ENCODE measurements at places on chromosomes 7 and 10.

- DNase-seq: no peak
Measured at GRCh38 chr7:18257711-18258110, 230.1 kb upstream of the PRPS1L1 start.

DNA sequence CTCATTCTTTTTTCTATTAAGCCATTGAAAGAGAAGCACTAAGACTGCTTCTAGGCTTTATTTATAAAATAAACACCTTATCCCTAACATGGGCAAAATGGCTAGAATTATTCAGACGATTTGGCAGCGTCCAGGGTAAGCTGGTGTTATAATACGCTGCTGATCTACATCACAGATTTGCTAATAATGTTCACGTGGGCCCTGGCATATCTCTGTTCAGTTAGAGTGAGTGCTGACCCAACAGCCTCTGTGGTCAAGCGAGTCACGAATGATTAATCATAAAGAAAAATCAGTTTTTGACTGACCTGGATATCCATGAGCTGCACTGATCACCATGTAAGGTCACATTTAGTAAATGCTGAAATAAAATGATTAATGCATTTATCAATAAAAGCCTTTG is 28.4 kb upstream of the CBLL1 start:
- no peak for DNase-seq

DNA sequence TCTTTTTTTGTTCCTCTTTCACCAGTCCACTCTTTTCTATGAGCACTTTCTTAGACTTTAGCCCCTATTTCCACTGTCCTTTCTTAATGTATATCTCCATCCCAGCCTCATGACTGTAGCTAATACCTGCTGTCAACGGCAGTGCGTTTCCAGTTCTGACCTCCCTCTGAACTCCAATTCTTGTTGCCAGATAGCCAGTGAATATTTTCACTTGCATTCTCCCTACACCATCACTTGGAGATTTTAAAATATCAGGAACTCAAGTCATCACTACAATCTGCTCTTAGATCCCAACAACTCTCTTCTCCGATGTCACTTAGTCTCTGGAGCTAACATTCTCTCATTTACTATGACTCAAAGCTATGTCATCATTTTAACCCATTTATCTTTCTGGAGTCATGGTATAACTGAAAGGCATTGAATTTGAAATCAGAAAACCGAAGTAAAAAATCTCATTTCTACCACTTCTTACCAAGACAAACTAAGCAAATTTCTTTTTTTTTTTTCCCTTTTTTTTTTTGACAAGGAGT is 5.1 kb upstream of the SLC16A12 start:
- no peak for DNase-seq

DNA sequence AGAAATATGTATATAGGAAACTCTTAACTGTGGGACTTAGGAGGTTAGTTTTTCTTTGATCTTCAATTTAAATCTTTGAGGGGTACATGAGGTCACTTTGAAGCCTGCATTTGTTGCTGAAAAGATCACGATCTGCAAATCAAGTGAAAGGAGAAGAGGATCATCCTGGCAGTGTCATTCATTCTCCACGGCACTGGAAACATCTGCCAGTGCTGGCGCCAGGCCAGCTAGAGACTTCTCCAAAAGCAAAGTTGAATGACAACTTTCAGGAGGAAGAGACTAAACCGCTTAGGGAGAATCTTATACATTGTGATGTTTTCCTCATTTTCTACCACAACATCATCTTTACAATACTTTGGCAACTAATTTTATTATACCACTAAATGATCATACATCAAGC is 42.5 kb downstream of the MRC1 start:
- DNase-seq: no peak

- no peak for DNase-seq
Measured at GRCh38 chr10:101351017-101351416, 2.9 kb upstream of the BTRC start.

DNA sequence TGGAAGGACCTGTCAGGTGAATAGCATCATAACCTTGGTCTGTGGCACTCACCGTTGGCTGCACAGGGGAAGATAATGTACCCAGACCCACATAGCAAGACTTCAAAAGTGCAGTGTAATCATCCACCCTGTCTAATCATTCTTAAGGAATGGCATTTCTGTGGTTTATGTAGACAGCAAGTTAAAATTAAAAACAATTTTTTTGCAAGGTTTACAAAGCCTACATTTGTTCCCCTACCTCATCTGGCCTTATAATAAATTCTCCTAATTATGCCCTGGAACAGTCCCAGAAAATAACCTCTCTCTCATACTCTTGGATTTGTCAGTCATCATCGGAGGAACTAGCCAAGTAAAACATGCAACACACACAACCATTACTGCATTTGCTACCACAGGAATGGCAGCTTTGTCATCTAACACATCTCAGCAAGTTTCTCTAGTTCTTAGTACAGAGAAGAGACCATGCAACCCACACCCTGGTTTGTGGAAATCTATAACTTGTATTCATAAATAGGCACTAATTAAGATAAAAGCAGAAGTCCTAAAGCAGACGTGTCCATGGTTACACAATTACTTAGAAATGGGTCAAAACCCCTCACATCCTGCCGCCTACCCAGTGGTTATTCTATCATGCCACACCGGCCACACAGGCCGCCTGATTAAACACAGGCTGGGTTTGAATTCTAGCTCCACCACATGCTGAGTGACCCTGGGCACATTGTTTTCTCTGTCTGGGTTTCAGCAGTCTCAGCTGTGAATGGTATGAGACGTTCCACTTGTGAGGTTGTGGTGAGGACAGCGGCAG is 19.1 kb downstream of the ABLIM1 start:
- DNase-seq: no peak

DNA sequence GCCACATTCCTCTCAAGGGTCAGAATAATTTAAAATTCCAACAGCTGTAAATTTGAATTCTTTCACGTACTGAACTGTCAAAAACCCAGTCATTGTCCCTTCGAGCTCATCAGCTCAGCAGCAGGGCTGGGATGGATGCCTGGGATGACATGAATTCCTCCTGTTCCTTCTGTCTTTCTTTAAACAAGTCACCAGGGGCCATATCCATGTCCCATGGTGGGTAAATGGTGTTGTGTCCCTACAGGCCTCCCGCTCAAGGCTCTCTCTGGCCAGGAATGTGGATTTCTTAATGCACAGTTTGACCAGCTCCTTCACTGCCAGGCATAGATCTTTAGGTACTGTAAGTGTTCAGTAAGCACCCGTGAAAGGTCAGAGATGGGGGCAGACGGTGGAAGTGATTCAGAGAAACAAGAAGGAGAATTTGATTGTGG is 13.8 kb upstream of the TECPR1 start:
- no peak for DNase-seq

DNA sequence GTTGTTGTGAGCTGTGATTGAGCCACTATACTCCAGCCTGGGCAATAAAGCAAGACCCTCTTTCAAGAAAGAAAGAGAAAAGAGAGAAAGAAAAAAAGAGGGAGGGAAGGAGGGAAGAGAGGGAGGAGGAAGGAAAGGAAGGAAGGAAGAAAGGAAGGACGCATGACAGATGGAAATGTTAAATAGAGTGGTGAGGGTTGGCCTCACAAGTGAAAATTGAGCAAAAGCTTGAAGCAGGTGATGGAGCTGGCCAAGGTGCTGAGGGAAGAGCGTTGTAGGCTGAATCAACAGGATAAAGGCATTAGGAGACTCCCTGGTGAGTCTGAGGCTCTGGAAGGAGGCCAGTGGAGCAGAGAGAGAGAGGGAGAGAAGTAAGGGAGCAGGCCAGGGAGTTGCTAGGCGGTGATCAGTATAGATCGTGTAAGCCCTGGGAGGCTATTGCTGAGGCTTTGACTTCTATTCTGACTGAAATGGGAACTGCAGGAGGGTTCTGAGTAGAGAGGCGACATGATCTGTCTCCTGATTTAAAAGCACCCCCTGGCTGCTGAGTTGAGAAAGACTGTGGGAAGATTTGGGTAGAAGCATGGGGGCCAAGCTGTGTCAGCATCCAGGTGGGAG is 26.5 kb upstream of the TMEM248 start:
- DNase-seq: no peak

DNA sequence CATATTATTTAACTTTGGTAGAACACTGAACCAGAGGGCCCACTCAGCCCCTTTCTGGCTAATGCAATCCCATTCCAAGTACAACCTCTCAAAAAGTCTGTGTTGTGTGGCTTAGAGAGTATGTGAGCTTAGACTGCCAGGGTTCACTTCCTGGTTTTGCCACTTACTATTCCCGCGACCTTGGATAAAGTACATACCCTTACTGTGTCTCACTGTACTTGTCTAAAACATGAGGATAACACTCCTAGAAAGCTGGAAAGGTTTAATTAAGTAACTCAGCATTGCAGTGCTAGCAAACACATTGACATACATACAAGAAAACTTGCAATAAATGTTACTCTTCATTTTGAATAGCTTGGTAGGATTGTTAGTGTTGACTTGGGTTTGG is 215.8 kb downstream of the CHCHD3 start:
- no peak for DNase-seq

DNA sequence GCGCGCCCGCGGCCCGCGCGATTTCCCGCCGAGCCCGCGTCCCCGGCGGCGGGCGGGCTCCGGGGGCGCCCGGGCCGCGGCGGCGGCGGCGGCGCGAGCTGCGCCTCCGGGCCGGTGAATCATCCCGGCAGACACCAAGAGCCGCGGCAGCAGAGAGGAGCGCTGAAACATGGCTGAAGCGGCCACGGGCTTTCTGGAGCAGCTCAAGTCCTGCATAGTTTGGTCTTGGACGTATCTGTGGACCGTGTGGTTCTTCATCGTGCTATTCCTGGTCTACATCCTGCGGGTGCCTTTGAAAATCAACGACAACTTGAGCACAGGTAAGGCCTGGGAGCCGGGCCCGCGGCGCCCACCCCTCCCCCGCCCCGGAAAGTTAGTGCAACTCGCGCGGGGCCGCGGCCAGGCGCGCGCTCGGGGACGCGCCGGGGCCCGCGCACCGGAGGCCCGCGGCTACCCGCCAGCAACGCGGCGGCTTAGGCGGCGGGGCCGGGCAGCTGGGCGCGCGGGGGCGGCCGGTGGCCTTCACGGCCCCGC is at the start of gene ST7:
Gene ST7, plus strand, starts transcription at position 130 of the 534 bp plus-strand sequence. Its CDS starts 40 bp downstream, at position 170.
- peak; percentile 82 for DNase-seq

DNA sequence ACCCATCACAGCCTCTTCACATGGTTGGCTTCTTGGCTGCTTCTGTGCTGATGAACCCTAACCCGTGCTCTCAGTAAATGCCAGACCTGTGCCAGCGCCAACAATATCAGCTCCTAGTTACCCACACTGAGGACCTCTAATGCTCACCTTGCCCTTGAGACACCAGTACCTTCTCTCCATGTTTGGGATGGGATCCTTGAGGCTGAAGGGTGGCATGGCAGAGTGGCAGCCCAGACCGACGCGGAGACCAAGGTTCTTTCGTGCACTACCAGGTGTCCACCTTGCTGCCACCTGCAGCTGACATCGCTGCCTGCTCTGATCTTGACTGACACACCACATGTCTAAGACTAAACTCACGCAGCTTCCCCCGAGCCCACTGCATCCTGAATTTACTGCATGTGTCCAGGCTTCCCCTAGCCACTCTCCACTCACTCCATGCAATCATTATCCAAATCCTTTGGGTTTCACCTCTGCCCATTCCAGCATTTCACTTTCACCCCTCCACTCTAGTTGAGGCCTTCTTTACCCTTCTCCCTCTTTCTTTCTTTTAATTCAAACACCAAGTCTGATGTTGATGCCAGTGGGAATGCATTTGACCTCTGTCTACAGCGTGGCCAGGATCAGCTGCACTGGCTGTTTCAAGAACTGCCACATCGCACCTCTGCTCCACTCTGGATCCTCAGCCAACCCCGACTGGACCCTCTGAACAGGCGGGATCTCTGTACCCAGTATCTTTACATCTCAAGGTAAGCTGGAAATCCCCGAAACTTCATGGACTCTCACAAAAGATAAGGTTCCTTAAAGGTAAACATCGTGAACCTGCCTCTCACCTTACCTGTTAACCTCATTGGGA is 294.9 kb downstream of the GLRX3 start:
- no peak for DNase-seq

GRCh38 chr10:3094609-3095036 is 27.3 kb downstream of the PFKP start:
- DNase-seq: no peak

GRCh38 chr7:130884437-130885417 is 150.7 kb upstream of the KLF14 start:
- DNase-seq: peak; percentile 24

DNA sequence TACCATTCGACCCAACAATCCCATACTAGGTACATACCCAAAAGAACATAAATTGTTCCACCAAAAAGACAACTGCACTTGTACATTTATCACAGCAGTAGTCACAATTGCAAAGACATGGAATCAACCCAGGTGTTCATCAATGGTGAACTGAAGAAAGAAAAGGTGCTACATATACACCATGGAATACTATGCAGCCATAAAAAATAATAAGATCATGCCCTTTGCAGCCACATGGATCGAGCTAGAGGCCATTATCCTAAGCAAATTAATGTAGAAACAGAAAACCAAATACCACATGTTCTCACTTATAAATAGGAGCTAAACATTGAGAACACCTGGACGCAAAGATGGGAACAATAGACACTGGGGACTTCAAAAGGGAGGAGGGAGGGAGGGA is 79.3 kb upstream of the NEBL start:
- DNase-seq: no peak

DNA sequence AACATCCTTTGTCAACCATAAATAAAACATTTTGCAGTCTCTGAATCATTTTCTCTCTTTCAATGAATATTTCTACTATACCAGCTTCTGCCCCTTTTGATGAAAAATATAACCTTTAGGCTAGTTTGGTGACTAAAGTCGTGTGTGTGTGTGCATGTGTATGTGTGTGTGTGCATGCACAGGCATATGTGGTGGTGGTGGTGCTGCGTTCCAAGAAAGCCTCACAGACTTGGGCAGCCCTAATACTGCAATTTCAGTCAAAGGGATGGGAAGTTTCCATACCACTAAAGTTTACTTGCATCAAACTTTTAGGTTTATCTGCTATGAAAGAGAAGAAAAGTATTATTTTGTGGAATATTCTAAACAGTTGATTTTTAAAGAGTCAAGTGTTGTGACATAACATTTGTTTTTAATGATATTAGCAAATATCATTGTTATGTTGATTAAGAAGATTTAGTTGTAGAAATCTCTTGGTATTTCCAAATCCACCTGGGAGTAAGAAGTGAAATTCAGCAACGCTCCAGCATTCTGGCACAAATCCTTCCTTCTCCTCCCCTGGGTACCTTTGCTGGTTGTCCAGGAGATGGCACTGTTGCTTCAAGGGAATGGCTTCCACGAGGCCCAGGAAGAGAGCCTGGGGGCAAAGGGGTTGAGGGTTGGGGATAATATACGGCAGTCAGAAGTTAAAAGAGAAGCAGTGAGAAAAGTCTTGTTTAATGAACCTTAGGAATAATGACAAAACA is 41.5 kb downstream of the ASB4 start:
- DNase-seq: no peak

DNA sequence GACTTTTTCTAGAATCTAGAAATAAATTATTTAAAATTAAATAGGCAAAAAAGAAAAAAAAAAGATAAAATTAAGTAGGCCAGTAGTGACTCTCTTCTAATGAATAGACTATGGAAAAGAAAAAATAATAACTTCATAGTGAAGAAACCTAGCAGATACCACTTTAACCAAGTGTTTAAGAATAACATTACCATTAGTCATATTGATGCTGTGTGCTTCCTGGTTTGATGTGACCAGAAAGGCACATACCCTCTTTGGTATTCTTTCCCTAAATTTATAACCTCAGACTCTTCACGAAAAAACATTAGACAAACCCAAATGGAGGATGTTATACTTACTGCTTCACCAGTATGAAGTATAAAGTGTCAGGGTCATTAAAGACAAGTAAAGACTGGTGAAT is 42.6 kb downstream of the KIF20B start:
- DNase-seq: no peak

- DNase-seq: no peak
Measured at GRCh38 chr7:101690061-101690460, 61.0 kb upstream of the MYL10 start.

Data from activated T-cell treated with anti-CD3 and anti-CD28 coated beads, Interleukin-2, amount 50 U/mL, for 48 hours (primary cell).